ENCODE measurements at places on chromosomes 16 and 17.

GRCh38 chr16:85466304-85466700 lies 146.8 kb upstream of the GSE1 start:
- H3K36me3 ChIP-seq, result no peaks in the 10 kb centered on the region
- no peak overlapping the region for H3K4me3 ChIP-seq
- no peak for DNase-seq
- H3K27me3 ChIP-seq, result no peaks in the 10 kb centered on the region

DNA sequence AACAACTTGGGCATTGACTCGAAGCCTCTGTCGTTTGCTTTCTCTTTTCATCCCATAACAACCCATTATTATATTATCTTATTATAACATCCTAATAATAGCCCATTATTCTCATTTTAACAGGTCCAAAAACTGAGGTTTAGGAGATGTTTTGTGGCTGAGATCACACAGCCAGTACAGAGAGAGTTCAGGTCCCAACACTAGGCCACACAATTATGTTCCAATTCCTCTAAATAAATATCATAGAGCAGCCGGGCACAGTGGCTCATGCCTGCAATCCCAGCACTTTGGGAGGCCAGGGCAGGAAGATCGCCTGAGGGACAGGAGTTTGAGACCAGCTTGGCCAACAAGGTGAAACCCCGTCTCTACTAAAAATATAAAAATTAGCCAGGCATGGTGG lies 40.3 kb upstream of the KIFC3 start:
- H3K27me3 ChIP-seq, result no peaks in the 10 kb centered on the region
- no peak overlapping the region for H3K27ac ChIP-seq
- DNase-seq, result no peak
- H3K4me3 ChIP-seq, result no peak overlapping the region

GRCh38 chr17:5330981-5331380 lies 48.9 kb downstream of the RABEP1 start:
- no peak for DNase-seq
- H3K27me3 ChIP-seq, result no peaks in the 10 kb centered on the region
- H3K4me3 ChIP-seq, result no peak overlapping the region
- no peaks in the 10 kb centered on the region for H3K36me3 ChIP-seq

DNA sequence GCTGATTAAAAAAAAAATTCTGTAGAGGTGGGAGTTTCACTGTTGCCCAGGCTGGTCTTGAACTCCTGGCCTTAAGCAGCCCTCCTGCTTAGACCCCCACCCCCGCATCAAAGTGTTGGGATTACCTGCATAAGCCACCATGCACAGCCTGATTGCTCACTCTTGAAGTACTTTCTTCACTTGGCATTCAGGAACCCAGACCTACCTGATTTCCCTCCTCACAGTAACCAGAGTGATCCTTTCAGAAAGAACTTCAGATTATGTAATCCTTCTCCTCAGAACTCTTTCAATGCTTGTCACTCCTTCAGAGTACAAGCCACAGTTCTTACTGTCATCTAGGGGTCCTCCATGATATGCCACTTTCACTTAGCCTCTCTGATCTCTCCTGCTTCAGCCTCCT lies 1.4 kb downstream of the EFCAB13 start:
- H3K27me3 ChIP-seq, result no peaks in the 10 kb centered on the region
- H3K27ac ChIP-seq, result no peak overlapping the region
- peak overlapping the region; percentile 81 for H3K4me3 ChIP-seq

DNA sequence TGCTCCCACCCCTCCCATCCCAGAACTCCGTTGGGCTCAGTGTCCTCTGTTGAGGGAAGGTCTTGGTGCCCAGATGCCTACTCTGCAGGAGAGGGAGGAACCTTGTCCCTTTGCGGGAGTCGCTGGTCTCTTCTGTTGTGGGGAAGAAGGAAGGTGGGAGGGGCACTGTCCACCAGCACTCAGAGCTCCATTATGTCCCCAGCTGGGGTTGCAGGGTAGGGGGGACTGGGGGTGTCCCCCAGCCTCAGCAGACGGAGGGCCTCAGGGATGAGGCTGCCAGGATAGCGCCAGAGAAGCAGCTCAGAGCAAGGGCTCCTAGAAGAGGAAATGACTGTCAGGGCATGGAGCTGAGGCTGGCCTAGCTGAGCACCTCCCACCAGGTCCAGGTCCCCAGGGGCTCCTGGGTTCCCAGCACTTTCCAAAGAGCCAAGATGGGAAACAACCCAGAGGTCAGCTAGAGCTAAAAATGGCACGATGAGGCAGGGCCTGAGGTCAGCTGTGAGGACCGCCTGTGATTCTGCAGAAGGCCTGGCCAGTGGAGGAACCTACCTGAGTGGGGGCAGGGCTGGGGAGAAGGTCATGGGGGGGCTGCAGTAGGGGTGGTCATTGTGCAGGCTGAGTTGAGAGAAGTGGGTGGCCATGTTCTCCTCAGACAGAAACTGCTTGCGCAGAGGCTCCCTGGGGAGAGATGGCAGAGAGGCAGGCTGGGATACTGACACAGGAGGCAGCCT lies 893 bp downstream of the HCFC1R1 start:
- H3K36me3 ChIP-seq, result no peaks in the 10 kb centered on the region
- peak overlapping the region; percentile 88 for H3K27ac ChIP-seq
- no peaks in the 10 kb centered on the region for H3K27me3 ChIP-seq
- DNase-seq, result no peak

DNA sequence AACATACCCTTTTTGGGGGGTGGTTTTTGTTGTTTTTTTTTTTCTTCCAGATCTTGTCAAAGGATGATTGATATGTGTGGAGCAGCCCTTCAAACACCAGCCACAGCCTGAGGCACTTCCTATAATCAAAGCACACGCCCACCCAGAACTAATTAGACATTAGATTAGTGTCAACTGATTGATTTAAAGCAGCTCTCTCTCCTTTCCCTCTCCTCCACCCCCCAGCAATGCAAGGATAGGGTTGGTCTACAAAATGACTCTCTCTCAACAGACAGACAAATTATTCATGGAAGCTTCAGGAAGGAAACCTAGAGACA lies 250.3 kb upstream of the SOX9 start:
- no peak overlapping the region for H3K27ac ChIP-seq
- H3K4me3 ChIP-seq, result no peak overlapping the region
- no peaks in the 10 kb centered on the region for H3K27me3 ChIP-seq
- no peak for DNase-seq
